MCF 10A (cell line): ENCODE measurements at places on chromosomes 3 and 15.

GRCh38 chr3:139529662-139530061, 9.9 kb downstream of the RBP1 start:
- no peak for DNase-seq

DNA sequence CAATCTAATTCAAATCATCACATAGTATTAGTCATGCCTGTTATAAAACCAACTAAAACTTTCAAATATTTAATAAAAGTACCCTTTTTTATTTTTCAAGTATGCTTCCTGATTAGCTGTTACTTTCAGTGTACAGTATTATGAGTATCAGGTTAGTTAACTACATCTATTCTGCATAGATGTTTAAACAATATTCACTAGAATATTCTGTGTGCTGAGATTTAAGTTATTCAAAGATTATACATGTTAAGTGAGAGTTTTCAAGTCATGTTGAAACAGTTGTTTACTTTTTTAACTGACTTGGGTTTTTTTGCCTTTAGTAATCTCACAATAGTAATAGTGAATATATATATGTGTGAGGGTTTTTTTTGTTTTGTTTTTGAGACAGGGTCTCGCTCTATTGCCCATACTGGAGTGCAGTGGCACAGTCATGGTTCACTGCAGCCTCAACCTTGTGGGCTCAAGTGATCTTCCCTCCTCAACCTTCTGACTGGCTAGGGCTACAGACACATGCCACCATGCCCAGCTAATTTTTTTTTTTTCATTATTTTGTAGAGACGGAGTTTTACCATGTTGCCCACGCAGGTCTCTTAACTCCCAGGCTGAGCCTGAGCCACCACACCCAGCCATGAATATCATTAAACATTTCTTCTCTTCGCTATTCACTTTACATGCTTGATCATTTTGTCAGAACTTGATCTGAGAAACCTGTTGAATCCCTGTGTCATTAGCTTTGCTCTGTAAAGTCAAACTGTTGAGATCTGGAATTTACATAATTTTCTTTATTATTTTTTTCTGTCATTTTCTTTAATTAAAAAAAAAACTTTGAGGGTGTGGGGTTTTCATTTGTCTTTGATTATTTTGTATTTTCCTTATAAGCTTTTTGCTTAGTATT, 286.2 kb upstream of the UBE2E1 start:
- DNase-seq: no peak

DNA sequence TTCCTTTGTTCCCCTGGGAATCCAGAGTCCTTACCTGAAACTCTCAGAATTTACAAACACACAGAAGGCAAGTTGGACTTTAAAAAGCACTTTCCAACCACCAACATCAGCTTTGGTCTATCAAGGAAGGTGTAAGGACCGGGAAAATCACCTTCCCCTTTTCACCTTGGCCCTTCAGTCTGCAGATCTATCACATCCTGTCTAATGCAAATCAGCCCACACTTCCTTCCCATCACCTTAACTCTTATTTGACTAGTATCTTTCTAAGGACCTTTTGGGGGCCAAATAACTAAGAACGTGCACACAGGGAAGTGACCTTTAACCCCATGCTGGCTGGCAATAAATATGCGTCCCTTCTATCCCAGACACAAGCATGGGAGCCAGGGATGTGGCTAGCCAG, 320.6 kb downstream of the ARRDC4 start:
- no peak for DNase-seq

DNA sequence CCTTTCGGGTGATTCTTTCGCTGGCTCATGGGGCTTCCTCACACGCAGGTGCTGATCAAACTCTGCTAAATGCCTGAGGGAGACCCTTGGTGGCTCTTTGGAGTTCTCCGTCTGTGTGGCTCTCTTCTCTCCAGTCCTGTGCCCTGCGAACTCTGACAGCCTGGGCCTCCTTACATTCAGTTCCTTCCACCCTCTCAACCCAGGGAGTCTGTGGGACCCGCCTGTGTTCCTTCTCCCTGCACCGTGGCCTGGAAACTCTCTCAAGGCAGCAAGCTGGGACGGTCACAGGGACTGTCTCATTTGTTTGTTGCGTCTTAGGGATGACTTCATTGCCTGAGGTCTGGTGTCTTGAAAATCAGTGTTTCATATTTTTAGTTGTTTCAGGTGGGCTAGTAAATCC, 37.0 kb upstream of the CORO2B start:
- no peak for DNase-seq

DNA sequence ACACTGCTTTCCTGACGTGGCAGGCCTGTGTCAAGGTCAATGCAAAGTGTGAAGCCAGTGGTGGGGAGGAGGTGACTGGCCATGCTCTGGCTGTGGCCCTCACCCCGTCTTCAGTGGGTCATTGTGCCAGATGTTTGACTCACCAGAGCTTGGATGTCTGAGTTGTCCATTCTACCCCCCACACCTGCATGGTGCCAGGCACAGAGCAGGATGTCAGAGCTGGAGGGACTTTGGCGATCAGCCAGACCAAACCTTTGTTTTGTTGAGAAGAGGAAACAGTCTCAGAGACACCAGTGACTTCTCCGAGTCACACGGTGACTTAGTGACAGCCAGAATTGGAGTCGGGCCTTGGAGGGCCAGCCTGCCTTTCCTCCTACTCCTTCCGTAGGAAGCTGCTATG, 49.5 kb downstream of the SMAD6 start:
- no peak for DNase-seq

- DNase-seq: no peak
These were observed 184.1 kb downstream of the XXYLT1 start for GRCh38 chr3:195086885-195087284.

DNA sequence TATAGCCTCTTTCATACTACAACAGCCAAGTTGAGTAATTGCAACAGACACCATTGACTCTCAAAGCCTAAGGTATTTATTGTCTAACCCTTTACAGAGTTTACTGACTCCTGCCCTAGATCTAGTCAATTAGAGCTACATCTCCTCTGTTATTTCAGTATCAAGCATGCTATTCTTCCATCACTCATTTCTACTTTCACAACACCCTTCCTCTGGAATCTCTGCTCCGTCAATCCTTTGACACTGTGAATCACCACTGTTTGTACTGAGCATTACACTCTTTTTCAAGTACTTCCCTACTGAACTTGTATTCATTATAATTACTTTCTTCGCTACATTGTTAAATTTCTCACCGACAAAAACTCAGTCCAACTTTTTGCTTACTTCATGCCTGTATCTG, 121.8 kb downstream of the ZNF609 start:
- DNase-seq: no peak

DNA sequence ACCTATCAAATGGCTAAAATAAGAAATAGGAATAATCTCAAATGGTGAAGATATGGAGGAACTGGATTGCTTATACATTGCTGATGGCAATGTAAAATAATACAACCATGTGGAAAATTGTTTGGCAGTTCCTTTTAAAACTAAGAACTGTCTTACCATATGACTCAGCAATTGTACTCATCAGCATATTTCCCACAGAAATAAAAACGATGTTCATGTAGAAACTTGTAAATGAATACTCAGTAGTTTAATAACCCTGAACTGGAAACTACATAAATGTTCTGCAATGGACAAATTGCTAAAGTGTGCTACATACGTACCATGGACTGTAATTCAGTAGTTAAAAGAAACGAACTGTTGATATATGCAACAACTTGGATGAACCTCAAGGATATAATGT, 253.9 kb upstream of the RBMS3 start:
- DNase-seq: peak; percentile 47

DNA sequence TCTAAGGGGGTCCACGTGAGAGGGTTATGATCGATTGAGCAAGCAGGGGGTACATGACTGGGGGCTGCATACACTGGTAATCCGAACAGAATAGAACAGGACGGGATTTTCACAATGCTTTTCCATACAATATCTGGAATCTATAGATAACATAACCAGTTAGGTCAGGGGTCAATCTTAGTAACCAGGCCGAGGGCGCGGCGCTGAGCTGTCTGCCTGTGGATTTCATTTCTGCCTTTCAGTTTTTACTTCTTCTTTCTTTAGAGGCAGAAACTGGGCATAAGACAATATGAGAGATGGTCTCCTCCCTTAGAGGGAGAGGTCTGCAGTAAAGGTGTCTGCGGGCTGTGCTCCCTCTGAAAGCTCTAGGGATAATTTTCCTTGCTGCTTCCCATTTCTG, 261.3 kb downstream of the XXYLT1 start:
- DNase-seq: no peak

- DNase-seq: no peak
These were observed 135.1 kb downstream of the KCNMB2 start for GRCh38 chr3:178671377-178671776.
